ENCODE measurements at places on chromosomes 2 and 18. TPM values are rescaled to one million over a fixed set of nuclear protein-coding genes. Genes with fewer than 3 reads are reported as not detected.

CTAGE1 gene
- not detected for total RNA-seq

COL6A3 gene
- 51.7 TPM for total RNA-seq

- no peak for DNase-seq
These were observed 85.2 kb upstream of the POU3F3 start for GRCh38 chr2:104768694-104769093.

- DNase-seq, result no peak
These were observed 324.8 kb upstream of the CHAC2 start for GRCh38 chr2:53442783-53443182.
